Upper lobe of right lung (tissue), 1 donor: ENCODE measurements at places on chromosomes 6 and 20.

GRCh38 chr6:30800871-30801270 lies 56.5 kb upstream of the IER3 start:
- H3K36me3 ChIP-seq = no peaks in the 10 kb centered on the region
- H3K27me3 ChIP-seq = no peaks in the 10 kb centered on the region
- H3K4me1 ChIP-seq = no peaks in the 10 kb centered on the region

- no peaks in the 10 kb centered on the region for H3K36me3 ChIP-seq
- no peak overlapping the region for H3K4me3 ChIP-seq
- H3K4me1 ChIP-seq = no peaks in the 10 kb centered on the region
- no peak overlapping the region for H3K27ac ChIP-seq
Measured at GRCh38 chr20:36271639-36272546, 34.2 kb upstream of the DLGAP4 start.

GRCh38 chr20:2101057-2101864 lies at the start of gene STK35:
Gene STK35 (plus strand): TSS chr20:2101827. CDS start chr20:2101882, 55 bp downstream.
- H3K36me3 ChIP-seq = no peaks in the 10 kb centered on the region
- DNase-seq = no peak
- peak within 1 kb of the TSS; percentile 100 for H3K27ac ChIP-seq
- H3K4me3 ChIP-seq = peak within 1 kb of the TSS; percentile 88
- H3K27me3 ChIP-seq = peaks cover under 1% of the 10 kb centered on the region

GRCh38 chr20:59182401-59183044 lies 18.9 kb downstream of the ZNF831 start:
- no peaks in the 10 kb centered on the region for H3K27me3 ChIP-seq
- DNase-seq = no peak
- no peaks in the 10 kb centered on the region for H3K4me1 ChIP-seq
- no peak overlapping the region for H3K4me3 ChIP-seq

DNA sequence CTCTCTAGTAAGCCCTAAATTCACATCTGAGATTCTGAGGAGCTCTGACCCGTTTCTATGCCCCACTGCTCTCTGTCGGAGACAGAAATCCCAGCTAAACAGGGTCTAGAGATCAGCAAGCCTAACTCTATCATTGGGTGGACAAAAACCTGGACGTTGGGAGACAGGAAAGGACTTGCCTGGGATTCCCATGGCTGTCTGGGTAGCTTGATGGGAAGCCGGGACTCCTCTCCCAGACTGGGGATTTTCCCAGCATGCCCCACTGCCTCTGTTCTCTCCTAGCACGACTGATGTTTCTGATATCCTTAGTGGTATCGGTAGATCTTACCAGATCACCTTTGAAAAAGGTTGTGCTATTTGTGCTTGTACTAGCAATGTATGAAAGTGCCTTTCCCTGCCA lies 22.9 kb downstream of the DUSP22 start:
- DNase-seq = no peak
- no peaks in the 10 kb centered on the region for H3K36me3 ChIP-seq
- no peaks in the 10 kb centered on the region for H3K27me3 ChIP-seq
- H3K4me1 ChIP-seq = peaks cover 6% of the 10 kb centered on the region
- H3K27ac ChIP-seq = no peak overlapping the region

DNA sequence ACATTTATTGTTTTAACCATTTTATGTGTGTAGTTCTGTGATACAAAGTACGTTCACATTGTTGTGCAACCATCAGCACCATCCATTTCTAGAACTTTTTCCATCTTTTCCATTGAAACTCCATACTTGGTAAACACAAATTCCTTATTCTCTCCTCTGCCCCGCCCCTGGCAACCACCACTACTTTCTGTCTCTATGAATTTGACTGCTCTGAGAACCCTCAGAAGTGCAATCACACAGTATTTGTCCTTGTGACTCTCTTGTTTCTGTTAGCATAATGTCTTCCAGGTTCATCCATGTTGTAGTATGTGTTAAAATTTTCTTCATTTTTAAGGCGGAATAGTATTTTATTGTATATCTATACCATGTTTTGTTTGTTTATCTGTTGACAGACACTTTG lies 56.9 kb downstream of the DHX35 start:
- no peak overlapping the region for H3K4me3 ChIP-seq
- peaks cover 79% of the 10 kb centered on the region for H3K36me3 ChIP-seq
- H3K27me3 ChIP-seq = no peaks in the 10 kb centered on the region
- no peak for DNase-seq
- no peaks in the 10 kb centered on the region for H3K4me1 ChIP-seq

DNA sequence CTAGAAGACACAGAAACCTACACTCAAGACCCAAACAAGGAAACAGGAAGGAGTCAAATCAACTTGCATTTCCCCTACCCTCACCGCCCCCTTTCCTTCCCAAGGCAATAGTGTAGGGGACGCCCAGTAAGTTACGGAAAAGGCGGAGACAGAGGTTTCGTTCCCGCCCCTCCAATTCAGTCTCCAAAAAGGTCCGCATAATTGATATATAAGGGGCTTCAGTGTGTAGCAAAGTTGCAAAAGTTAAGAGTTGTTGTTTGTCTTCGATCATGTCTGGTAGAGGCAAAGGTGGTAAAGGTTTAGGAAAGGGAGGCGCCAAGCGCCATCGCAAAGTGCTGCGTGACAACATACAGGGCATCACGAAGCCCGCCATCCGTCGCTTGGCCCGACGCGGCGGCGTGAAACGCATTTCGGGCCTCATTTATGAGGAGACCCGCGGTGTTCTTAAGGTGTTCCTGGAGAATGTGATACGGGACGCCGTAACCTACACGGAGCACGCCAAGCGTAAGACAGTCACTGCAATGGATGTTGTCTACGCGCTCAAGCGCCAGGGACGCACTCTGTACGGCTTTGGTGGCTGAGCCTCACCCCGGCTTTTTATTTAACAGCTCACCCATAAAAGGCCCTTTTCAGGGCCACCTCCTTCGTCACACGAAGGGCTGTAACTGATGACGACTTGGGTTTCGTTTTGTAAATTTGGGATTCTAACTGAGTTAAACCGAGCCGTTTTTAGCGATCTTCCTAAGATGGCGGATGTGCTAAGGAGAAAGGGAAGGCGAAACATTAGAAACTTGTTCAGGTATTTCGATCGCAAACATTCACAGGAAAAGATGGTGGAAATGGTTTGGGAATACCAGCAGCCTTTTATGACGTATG lies 124.6 kb upstream of the BTN3A2 start:
- no peaks in the 10 kb centered on the region for H3K36me3 ChIP-seq
- peak overlapping the region; percentile 52 for H3K4me3 ChIP-seq
- H3K27me3 ChIP-seq = peaks cover 50% of the 10 kb centered on the region

DNA sequence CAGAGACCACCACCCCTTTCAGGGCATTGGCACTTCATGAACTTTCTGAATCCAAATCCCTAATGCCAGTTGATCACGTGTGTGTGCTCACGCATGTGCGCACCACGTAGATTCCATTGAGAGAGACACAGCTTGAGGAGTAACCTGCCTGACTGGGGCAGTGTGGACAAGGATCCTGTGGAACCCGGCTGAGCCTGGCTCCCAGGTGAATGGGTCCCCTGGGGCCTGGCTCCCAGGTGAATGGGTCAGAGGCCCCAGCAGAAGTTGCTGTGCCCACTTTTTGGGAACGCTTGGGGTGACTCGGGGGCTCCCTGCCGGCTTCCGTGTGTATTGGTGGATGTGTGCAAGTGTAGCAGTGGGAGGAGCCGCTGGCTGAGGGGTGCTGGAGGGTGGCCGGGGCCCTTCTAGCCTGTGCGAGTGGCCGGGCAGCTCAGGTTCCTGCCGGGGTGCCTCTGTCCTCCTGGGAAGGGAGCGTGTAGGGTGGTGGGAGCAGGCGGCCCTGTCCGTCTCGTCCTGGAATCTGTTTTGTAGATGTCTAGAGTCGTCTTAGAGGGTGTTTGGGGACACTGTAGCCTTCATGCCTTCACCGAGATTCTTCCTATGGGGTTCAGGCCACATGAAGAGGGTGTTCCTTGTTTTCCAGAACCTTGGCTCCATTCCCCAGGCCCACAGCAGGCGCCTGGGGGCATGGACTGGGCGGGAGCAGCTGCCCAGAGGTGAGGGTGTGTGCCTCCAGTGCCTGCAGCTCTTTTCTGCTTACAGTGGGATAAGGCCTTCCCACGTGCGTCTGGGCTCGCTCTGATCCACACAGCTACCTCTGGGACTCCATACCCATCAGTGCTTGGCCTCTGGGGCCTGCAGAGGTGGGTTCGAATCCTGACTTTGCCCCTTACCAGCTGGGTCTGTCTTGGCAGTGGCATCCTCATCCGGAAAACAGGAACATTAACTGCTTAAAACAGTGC lies 3.2 kb downstream of the RBM38 start:
- H3K36me3 ChIP-seq = peaks cover 11% of the 10 kb centered on the region
- peak; percentile 65 for DNase-seq
- no peak overlapping the region for H3K4me3 ChIP-seq
- H3K27me3 ChIP-seq = no peaks in the 10 kb centered on the region

DNA sequence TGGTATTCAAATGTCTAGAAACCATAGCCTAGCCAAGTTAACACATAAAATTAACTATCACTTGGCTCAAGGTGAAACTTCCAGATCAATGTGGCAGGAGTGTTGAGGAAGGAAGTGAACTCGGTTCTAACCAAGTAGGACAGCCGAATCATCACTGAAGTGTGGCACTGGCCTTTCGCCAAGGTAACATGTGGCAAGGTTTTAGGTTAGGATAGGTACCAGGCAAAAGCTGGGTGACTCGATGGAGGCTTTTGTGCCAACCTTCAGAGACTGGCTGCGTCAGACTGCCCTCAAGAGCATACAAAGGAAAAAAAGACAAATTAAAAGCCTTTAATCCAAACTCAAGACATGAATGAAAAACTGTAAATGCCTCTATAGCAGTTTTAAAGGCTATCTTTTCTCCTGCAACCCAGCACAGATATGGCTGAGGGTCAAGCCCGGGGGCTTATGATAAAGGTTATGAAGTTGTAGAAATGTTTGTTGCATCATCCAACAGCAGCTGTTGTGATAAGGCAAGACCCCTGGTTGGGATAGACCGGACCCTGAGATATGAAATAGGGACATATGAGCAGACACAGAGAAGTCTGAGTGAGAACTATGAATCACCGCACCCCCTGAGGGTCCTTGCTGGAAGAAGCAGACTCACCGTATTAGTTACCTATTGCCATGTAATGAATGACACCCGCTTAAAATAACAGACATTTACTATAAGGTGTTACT lies 11.9 kb downstream of the PSMB9 start:
- no peaks in the 10 kb centered on the region for H3K4me1 ChIP-seq
- H3K36me3 ChIP-seq = no peaks in the 10 kb centered on the region
- H3K4me3 ChIP-seq = no peak overlapping the region
- H3K27me3 ChIP-seq = no peaks in the 10 kb centered on the region

GRCh38 chr20:53708129-53708968 lies 114.7 kb upstream of the ZNF217 start:
- no peaks in the 10 kb centered on the region for H3K27me3 ChIP-seq
- DNase-seq = no peak
- no peaks in the 10 kb centered on the region for H3K36me3 ChIP-seq
- no peak overlapping the region for H3K4me3 ChIP-seq

DNA sequence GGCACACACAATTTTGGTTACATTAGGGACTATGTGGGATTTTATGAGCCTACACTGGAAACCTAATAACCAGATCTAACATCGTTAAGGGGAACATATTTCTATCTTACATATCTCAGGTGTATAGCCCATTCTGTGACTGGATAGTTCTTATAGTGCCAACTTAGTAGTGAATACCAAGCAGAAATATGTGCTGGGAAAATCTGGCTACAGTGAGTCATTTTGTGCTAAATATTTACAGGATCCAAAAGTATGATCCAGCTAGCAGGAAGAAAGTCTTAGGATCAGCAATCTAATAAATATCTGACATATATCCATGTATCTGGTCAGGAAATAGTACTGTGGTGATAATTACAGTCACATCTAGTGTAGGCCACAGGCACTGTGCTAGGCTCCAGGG lies 94.6 kb upstream of the INSM1 start:
- H3K27ac ChIP-seq = no peak overlapping the region
- peaks cover 5% of the 10 kb centered on the region for H3K4me1 ChIP-seq
- H3K36me3 ChIP-seq = no peaks in the 10 kb centered on the region
- H3K27me3 ChIP-seq = peaks cover 6% of the 10 kb centered on the region
- no peak overlapping the region for H3K4me3 ChIP-seq
- DNase-seq = no peak

DNA sequence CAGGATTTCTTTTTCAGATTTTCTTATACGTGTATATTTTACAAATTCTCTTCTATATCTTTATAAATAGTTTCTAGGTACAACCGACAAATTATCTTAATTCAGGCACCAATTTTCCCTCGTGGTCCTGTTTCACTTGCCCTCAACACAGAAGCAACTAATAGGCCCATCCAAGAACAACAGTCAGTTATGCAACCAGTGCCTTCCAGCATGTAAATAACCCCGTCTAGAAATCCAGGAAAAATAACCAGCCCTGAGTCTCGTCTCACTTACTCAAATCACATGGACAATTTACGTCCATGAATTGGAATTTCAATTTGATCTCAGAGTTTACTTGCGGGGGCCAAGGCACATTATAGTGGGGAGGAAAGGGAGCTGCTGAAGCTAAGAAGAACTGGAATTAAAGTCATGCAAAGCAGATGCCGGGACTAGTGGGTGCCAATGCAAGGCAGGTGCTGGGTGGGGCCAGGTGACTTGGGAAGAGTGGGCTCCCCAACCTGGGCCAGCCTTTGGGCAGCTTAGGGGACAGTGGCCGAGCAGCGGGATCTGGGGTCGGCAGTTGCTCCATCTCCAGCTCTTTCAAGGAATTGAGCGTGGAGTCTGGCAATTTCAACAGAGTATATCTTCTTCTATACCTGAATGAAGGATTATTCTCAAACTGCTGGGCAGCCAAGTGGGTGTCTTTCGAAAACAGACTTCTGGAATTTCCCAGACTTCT lies 121.7 kb downstream of the EDN3 start:
- H3K27me3 ChIP-seq = no peaks in the 10 kb centered on the region
- H3K4me3 ChIP-seq = no peak overlapping the region
- no peak overlapping the region for H3K27ac ChIP-seq
- H3K4me1 ChIP-seq = no peaks in the 10 kb centered on the region

DNA sequence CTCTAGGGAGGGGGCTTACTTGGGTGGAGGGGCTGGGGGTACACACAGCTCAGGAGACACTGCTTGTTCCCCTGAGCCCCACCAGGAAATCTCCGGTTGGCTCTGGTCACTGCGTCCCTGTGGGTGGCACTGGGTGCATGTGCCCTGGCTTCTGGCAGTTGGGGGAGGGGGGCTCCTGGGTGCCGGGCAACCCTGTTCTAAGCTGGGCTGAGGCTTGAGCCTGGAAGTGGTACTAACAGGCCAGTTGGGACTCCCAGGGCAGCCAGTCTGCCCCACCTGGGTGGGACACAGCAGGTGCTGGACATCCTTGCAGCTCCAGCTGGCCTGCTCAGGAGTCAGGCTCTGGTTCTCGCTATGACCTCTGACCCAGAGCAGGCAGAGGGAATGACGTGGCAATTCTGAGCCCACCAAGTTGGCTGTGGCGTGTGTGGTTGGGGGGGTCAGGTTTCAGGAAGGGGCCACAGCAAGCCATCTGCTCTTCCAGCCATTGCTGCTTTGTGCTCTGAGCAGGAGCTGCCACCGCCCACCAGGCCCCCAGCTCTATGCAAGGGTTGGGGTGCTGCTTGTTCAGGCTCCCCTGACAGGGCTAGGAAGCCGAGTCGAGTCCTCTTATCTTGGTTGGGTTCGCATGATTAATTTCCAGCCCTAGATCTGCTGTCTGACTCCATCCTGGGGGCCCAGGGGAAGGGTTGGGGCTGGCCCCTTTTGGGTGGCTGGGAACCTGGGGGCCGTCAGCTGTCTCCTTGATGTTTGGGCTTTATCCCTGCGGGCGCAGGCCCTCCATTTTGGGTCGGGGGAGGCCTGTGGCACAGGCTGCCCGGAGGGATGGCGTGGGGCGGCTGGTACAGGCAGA lies 590 bp downstream of the C20orf204 start:
- peaks cover 22% of the 10 kb centered on the region for H3K36me3 ChIP-seq
- DNase-seq = no peak
- peaks cover 31% of the 10 kb centered on the region for H3K4me1 ChIP-seq
- H3K4me3 ChIP-seq = no peak overlapping the region
- no peak overlapping the region for H3K27ac ChIP-seq
